ENCODE measurements at places on chromosomes 5 and 9. TPM values are rescaled to one million over a fixed set of nuclear protein-coding genes. Genes with fewer than 3 reads are reported as not detected.

- no peaks in the 10 kb centered on the region for H3K4me1 ChIP-seq
- no peak overlapping the region for H3K4me3 ChIP-seq
- no peaks in the 10 kb centered on the region for H3K27me3 ChIP-seq
- no peak overlapping the region for H3K27ac ChIP-seq
- no peaks in the 10 kb centered on the region for H3K36me3 ChIP-seq
- no peak for DNase-seq
Observed at GRCh38 chr5:21397693-21398092, 1409.7 kb upstream of the CDH18 start.

DNA sequence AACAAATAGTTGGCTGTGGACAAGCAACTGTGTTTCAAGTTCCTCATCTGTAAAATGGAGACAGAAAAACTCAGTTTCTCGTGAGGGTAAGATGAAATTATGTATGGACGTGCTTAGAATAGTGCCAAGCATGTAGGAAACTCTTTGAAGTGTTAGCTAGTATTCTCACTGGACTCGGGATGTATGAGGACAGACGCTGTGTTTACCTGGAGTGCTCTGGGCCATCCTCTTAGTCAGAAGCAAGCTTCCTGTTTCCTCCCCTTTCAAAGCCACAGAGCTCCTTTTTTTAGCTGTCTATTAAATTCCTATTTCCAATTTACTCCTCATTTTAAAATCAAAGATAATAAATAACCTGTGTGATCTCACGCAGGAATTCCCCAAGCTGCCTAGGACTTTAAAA, 23.8 kb upstream of the IQGAP2 start:
- H3K4me1 ChIP-seq = no peaks in the 10 kb centered on the region
- DNase-seq = no peak
- H3K27ac ChIP-seq = no peak overlapping the region
- no peak overlapping the region for H3K4me3 ChIP-seq
- H3K36me3 ChIP-seq = no peaks in the 10 kb centered on the region

- H3K4me1 ChIP-seq = peaks cover 7% of the 10 kb centered on the region
- H3K4me3 ChIP-seq = no peak overlapping the region
- H3K36me3 ChIP-seq = no peaks in the 10 kb centered on the region
- H3K27ac ChIP-seq = no peak overlapping the region
- H3K27me3 ChIP-seq = no peaks in the 10 kb centered on the region
- DNase-seq = no peak
Observed at GRCh38 chr9:19160085-19160484, 32.8 kb upstream of the PLIN2 start.

GRCh38 chr5:153831973-153832372, 206.7 kb downstream of the FAM114A2 start:
- H3K4me1 ChIP-seq = no peaks in the 10 kb centered on the region
- no peaks in the 10 kb centered on the region for H3K27me3 ChIP-seq
- DNase-seq = peak; percentile 4

The SLC45A2 gene
- total RNA-seq = 0.09 TPM

The BAAT gene
- not detected for total RNA-seq
